ENCODE measurements at places on chromosomes 12 and 14.
A peak's percentile ranks its signal among the peaks of the same experiment; 100 is the strongest.

DNA sequence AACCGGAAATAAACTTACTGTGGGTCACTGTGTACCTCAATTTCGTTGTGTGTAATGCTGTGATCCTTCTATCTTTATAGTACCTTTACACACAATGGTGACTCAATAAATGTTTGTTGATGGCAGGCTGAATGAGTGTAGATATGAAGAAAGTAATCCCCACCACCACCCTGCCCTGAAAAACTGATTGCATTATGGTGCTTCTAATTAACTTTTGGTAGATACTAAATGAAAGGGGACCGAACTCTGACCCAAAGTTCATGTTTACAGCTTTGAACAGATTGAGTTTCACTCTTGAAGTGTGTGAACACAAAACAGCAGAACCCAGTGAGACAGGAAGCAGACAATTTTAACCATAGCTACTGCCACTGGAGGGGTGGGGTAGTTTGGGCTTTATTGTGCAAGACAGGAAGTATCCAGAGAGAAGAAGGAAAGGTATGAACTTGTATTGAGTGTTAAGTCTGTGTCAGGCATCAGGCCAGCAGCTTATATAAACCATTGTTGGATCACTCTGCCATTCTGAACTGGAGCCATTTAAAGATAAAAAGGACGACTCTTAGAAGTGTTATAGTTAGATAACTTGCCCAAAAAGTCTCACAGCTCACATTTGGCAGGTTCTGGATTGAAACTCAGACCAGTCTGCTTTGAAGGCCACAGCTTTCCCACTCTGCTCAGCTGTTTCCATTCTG, 197.0 kb upstream of the AMIGO2 start:
- DNase-seq, result no peak

- DNase-seq, result peak; percentile 93
Observed at GRCh38 chr12:120904197-120904773, at the start of gene SPPL3. Gene SPPL3 (minus strand): TSS chr12:120904358. CDS start chr12:120903867, 491 bp downstream.

DNA sequence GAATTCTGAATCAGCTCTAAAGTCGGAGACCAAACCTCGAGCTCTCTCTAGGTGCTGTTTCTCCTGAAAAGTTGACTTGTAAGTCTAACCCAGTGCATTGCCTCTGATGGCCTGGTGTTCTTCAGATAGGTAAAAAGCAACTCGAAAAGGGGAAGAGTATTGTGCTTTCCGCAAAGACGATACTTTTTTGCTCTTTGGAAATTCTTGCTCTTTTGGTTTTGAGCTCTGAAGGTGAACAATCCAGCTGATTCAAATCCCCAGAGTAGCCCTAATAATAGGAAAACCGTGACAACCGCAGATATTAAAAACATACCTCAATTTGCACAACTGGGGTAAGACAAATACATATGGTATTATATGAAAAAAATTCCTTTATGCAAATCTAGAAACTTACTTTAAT, 447.4 kb downstream of the RAD51B start:
- no peak for DNase-seq

- no peak for DNase-seq
Observed at GRCh38 chr14:67482231-67483164, 6.0 kb downstream of the TMEM229B start.

DNA sequence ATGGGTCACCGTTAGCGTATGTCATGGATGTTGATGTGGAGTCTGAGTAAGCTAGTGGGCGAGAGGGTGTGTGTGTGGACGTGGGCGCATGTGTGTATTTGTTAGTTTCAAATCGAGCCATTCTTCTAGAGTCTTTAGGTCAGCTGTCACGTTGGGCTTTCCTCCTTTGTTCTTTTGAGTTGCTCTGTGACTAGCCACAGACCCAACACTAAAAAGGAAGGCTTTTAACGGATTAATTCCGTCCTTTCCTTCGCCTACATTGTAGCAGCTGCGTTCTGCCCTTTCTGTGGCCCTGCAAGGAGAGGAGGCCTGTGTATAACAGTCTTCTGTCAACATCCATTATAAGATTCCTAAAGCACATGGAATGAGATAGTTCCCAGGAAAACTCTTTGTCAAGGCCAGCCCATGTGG, 117.2 kb upstream of the DNM1L start:
- DNase-seq, result no peak

DNA sequence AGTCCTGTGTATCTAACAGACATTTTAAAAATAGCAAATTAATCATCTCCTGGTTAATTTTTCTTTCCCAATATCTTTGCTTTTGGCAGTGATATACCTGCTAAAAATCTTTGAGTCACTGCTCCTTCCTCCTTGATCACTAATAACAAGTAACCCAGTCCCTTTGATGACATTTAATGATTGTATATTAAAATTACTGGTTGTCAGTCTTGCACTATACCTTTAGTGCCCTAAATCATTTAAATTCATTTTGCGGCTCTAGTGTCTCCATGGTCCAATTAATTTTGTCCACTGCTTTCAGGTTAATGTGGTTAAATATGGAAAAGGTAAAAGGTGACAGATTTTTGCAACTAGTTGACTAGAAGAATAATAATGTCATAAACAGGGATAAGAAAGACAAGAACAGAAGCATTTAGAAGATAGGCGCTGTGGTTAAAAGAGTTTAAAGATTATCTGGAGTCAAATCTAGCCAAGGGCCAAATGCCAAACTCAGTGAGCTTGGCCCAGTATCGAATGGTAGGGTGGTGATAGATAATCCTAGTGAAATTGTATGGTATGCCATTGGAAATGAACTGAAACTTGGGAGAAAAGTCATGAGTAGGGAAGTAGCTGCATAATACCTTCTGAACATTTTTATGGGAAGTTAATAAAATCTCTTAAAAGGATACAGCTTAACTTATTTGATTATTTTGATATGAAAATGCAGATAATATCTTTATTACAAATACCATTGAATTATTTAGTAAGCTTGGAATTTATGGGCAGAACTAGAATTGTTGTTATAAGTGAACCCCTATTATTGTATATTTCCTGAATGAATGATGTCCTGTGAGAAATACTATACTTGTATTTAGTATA, 115.0 kb downstream of the PCNX1 start:
- DNase-seq, result no peak

DNA sequence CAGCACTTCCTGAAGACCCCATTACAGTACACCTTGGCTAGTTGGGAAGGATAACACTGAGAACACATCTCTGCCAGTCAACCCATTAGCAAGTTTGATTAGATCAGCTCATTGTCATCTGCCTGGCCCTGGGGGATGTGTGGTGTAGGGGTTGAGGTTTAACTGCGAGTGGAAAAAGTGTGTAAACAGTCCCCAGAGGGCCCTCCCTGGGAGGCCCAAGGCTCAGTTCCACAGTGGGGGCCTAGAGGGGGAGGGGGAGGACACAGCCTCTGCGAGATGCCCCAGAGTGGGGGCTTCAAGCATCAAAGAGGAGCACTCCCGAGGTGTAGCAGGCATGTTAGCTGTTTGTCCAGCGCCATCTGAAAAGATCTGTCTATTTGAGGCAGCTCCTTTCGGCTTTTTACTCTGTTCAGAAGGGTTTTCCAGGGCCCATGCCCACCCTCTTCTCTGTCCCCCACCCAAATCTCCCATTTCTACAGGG, 344 bp downstream of the LPAR5 start:
- DNase-seq, result peak; percentile 31

DNA sequence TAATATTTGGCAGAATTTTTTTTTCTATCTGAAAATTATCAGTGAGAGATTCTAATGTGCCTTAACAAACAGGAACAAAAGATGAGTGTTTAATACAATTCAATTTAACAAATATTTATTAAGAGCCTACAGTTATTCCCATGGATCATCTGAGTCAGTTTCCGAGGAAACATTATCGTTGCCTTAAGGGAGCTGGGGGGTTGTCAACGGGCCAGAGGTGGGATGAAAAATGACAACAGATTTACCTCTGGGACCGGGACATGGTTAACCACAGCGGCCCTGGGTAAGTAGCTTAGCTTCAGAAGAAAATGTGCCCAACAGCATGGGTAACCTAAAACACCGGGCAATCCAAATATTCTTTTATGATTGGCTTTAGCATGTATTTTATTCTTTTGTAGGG, 113.6 kb downstream of the DAD1 start:
- DNase-seq, result no peak

DNA sequence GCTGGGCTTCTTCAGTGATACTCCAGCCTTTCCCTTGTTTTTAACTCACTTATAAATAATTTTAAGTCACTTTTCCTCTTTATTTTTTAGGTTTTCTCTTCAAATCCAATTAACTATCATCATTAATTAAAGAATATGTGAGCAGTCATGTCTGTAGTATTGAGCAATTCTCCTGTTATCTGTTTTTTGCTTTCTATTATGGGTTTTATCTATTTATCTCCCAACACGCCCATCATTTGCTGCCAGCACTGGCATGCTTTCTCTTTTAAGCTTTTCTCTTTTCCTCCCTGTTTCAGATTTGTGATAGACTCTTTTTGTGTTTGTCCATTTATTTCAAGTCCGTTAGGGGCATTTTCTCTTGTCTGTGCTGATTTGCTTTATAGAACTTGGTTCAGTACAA, 72.3 kb downstream of the CRADD start:
- DNase-seq, result no peak

GRCh38 chr12:68139941-68140340, 19.6 kb downstream of the IFNG start:
- DNase-seq, result no peak

GRCh38 chr12:75589801-75590200, 78.4 kb upstream of the KRR1 start:
- DNase-seq, result no peak

DNA sequence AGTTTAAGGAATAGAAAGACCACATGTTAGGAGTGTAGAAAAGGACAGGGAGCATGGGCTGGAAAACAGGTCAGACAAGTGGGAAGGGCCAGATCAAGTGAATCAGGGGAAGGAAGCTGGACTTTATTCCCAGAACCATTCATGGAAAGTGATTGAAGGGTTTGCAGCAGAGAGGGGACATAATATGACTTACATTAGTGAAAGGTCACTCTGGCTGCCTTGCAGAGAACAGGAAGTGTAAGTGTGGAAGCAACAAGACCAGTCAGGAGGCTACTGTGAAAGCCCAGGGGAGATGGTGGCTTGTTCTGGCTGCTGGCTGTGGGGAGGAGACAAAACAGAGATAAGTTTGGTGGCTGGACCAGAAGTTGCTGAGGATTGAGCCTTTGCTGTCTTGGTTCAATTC, 69.1 kb downstream of the VCPKMT start:
- DNase-seq, result no peak

DNA sequence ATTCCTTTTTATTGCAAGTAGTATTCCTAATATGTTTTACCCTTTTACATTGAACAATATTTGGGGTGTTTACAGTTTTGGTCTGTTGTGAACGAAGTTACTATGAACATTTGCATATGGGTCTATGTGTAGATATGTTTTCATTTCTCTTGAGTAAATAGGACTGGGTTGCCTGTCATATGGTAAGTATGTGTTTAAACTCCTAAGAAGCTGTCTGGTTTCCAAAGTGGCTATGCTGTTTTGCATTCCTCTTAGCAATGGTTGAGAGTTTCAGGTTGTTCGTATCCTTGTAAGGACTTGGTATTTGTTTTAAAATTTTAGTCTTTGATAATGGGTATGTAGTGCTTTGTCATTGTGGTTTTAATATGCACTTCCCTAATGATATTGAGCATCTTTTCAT, 6.3 kb downstream of the METAP2 start:
- DNase-seq, result no peak

- DNase-seq, result no peak
Observed at GRCh38 chr12:100154474-100155247, 12.0 kb upstream of the BLTP3B start.

Measured in activated CD8-positive, alpha-beta memory T cell treated with anti-CD3 and anti-CD28 coated beads for 1 hour (primary cell).